Caco-2 (cell line): ENCODE measurements at places on chromosomes 2 and 18. TPM values are rescaled to one million over a fixed set of nuclear protein-coding genes. Genes with fewer than 3 reads are reported as not detected.
A peak's percentile ranks its signal among the peaks of the same experiment; 100 is the strongest.

DNA sequence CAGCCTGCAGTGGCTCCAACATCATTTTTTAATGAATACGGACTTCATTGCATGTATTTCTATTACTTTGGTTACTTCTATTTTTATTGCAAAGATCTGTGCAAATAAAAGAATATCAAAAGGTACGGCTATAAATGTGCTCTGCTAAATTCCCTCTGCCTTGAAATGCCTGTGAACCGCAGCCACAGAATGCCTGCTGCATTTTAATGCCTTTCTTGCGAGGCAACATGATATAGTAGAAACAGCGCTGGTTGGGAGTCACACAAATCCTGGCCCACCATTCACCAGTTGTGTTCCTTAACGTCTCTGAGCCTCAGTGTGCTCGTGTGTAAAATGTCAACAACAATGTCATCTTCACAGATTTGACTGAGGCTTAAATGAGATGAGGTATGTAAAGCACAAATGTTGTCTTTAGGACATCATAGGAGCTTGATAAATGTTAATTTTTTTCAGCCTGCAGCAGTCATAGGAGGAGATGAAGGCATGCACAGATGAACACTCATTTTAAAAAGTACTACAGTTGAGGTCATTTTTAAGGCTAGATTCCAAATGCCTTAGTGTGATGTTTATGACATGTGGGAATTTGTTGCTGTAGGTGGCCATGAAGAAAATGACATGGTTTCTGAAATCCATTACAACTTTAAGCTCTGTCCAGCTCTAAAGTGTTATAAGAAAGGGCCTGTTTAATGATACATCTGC lies 187.6 kb upstream of the NRP2 start:
- peak overlapping the region; percentile 62 for H3K27ac ChIP-seq
- peaks cover 27% of the 10 kb centered on the region for H3K4me1 ChIP-seq
- no peaks in the 10 kb centered on the region for H3K36me3 ChIP-seq
- DNase-seq = no peak
- H3K27me3 ChIP-seq = no peaks in the 10 kb centered on the region
- H3K4me3 ChIP-seq = no peak overlapping the region

DNA sequence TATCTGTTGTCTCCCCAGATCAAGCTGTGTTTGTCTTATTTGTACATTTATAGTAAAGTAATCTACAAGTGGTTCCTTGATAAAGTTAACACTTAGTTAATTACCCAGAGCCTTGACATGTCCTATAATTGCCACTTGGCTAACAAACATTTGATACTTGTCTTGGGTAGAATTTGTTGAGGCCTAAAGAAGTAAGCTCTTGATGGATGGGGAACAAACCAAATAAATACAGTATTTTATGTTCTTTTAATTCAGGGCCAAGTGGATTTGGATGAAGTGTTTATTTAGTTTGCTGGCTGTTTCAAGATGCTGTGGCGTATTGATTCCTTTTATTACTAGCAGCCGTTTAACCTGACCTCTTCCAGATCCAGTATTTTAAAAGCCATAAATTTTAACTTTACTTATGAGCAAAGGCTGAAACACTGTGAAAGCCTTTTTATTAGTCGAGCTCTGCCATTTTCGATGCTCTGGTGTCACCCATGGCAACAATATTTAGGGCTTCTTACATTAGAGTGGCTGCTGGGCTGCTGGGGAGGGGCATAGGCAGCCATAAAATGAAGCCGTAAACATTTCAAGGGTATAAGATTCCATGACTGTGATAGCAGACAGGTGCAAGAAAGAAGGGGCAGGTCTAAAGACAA lies 401.6 kb upstream of the NRP2 start:
- H3K27ac ChIP-seq = no peak overlapping the region
- H3K4me1 ChIP-seq = no peaks in the 10 kb centered on the region
- DNase-seq = no peak
- no peaks in the 10 kb centered on the region for H3K27me3 ChIP-seq
- H3K4me3 ChIP-seq = no peak overlapping the region

- DNase-seq = no peak
- peaks cover 9% of the 10 kb centered on the region for H3K4me1 ChIP-seq
- H3K36me3 ChIP-seq = peaks cover 16% of the 10 kb centered on the region
- H3K27me3 ChIP-seq = no peaks in the 10 kb centered on the region
Measured at GRCh38 chr2:54635554-54636152, 87.8 kb upstream of the EML6 start.

The FBXO41 gene
- total RNA-seq = 11.6 and 12.1 TPM in 2 replicates

The TXNL1 gene
- 46.9 and 49.0 TPM in 2 replicates for total RNA-seq
